ENCODE measurements at places on chromosomes 6 and 20.

- peak; percentile 12 for DNase-seq
Measured at GRCh38 chr6:7909323-7910276, 988 bp downstream of the TXNDC5 start.

DNA sequence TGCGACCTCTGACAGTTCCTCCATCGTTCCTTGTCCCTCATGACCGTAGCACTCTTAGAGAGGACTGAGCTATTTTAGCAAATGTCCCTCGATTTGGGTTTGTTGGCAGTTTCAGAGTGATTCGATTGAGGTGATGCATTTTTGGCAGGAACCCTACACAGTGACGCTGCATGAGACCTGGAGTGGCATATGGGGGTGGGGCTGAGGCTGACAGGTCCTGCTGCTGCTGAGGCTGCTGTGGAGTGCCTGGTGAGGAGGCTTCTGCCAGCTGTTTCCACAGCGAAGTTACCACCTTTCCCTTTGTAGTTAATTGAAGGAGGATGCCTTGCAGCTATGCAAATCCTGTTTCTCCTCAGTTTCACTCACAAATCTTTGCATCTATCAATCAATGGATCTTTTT lies 19.8 kb downstream of the PXDC1 start:
- no peak for DNase-seq

DNA sequence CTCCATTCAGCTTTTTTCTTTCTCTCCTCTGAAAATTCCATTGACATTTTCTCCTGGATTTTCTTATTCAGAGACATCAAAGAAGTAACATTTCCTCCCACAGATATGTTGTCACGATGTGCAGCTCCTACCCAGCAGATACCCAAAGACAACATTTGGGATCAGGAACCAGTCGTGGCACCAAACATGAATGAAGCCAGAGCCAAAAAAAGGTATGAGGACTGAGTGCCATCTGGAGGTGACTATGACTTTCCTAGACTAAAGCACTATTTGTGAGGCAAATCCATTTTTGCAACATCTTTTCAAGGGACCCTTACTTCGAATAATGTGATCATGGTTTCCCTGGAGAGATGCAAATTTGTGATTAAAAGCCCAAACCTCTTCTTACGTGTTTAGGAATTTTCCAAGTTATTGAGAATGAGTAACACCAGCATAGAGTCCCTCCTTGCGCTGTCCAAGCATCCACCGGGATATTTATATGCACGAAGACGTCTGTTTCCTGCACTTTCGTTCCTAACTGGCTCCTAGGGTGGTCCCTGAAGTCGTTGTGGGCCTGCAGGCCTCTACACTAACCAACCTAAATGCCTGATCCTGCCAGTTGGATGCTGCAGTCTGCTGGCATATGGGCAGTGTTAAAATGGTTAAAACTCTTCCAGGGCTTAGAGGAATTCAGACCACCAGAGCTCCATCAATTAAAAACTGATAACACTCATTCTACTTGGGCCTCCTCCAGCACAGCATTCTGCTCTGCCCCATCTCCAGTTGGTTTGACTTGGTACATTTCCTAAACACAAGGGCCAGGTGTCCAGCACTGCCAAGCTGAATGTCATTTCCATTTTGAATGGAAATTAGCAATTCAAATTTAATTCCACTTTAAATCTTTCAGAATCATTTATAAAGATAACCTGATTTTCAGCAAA lies 256.6 kb downstream of the C6orf118 start:
- no peak for DNase-seq

DNA sequence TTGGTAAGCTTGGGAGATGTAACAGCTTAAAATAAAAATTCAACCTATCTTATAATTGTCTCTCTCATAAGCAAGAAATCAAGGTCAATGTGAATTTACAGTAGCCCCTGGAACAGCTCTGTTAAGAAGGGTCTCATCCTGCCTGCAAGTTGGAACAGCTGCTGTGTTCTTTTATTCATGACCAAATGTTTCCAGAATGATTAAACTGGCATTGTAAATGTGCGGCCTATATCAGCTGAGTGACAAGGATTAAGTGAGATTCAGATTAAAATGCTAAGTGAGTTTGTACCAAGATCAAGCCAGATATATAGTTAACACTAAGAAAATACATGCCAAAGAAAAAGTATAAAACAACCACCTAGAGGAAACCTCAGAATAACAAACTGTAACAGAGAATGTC lies 45.3 kb upstream of the NRSN1 start:
- no peak for DNase-seq

GRCh38 chr6:167984876-167985604 lies 12.4 kb upstream of the KIF25 start:
- no peak for DNase-seq

GRCh38 chr6:636488-636887 lies 20.4 kb downstream of the HUS1B start:
- no peak for DNase-seq

DNA sequence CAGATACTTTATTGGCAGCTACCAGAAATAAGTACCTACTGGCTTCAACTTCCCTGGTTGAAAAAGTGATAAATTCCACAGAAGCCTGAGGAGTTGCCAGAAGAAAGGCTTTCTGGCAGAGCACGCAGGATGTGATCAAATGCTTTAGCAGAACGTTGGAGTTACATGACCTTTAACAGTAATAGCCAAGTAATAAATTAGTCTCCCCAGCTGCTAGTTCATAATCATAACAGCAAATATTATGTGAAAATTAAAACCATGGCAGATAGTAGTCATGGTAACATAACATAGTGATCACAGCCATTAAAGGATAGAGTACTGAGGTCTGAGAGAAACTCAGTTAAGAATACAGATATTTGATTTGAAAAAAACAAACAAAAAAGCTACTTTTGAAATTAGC lies 567.7 kb downstream of the ADGRB3 start:
- no peak for DNase-seq

DNA sequence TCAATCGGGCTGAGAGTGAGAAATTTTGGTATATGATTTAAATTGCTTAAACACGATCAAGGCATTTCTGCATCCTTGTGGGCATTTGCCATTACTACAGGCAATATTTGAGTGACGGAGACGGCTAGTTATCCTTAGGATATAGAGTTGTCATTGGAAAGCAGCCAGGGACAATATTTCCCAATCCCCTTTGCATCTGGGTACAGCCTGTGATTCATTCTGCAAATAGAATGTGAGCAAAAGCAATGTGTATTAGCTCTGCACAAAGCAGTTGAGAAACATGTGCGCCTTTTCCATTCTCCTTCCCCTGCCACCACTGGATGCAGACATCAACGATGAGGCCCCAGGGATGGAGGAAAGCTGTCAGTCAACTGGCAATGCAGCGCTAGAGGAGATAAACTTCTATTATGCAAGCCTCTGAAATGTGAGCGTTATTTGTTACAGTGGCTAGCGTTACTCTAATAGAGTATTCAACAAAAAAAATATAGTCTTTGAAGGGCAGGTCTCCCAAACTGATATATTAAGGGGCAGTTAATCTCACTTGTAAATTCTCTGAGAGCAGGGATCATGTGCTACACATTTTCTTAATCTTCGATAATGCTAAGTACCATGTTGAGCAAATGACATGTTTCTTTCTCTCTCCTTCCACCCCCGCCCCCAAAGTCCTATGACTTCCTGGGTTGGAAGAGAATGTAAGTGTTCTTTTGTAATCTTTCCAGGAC lies 37.1 kb upstream of the NCOA3 start:
- DNase-seq: no peak

- DNase-seq: no peak
Measured at GRCh38 chr6:157268835-157269234, 54.5 kb downstream of the TMEM242 start.

DNA sequence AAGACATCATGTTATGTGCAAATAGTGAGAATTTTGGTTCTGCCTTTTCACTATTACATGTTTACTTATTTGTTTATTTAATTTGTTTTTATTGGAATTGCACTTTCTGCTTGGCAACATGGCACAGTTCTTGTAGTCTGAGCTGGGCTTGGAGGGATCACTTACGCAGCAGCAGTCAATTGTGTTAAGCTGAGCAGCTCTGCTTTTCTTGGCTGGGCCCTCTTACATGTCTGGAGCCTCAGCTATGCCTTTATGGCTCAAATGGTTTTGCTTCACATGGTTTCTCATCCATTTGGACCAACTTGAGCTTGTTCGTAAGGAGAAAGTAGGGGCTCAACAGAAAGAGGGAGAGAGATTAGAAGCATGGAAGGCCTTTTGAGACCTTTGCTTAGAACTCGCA lies 327.5 kb upstream of the EPHA7 start:
- no peak for DNase-seq

GRCh38 chr6:142934106-142934505 lies 10.9 kb downstream of the HIVEP2 start:
- DNase-seq: no peak

GRCh38 chr20:34541264-34541901 lies 17.1 kb upstream of the MAP1LC3A start:
- no peak for DNase-seq

GRCh38 chr6:85314586-85314985 lies 135.3 kb upstream of the NT5E start:
- DNase-seq: no peak

GRCh38 chr6:95690328-95690727 lies 113.0 kb downstream of the MANEA start:
- no peak for DNase-seq

DNA sequence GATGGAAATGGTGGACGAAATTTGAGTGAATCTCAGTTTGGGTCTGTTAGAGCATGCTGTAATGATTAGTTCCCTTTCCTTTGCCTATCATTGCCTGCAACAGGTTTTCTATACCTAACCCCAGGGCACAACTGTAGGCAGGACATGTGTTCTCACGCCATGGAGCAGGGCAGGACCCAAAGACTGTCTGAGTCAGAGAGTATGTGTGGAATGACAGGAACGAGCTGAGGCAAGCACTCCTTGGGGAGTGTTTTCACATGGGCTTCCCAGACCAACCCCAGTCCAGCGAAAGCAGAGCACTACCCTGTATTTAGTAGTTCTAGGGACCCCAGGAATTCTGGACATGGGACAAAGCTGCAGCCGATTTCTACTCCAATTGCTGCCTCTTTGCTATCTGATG lies 234.2 kb downstream of the HACE1 start:
- DNase-seq: no peak

DNA sequence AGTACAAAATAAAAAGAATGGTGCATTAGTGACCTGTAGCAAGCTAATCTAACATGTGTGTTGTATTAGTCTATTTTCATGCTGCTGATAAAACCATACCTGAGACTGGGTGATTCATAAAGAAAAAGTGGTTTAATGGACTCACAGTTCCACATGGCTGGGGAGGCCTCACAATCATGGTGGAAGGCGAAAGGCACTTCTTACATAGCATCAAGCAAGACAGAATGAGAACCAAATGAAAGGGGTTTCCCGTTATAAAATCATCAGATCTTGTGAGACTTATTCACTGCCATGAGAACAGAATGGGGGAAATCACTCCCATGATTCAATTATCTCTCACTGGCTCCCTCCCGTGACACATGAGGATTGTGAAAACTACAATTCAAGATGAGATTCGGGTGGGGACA lies 45.4 kb upstream of the AIG1 start:
- DNase-seq: no peak

GRCh38 chr6:9295644-9296043 lies 860.3 kb upstream of the SLC35B3 start:
- no peak for DNase-seq

- no peak for DNase-seq
Measured at GRCh38 chr6:53582963-53583362, 38.1 kb upstream of the GCLC start.

- DNase-seq: no peak
Measured at GRCh38 chr20:56765172-56766073, 136.3 kb downstream of the TFAP2C start.

DNA sequence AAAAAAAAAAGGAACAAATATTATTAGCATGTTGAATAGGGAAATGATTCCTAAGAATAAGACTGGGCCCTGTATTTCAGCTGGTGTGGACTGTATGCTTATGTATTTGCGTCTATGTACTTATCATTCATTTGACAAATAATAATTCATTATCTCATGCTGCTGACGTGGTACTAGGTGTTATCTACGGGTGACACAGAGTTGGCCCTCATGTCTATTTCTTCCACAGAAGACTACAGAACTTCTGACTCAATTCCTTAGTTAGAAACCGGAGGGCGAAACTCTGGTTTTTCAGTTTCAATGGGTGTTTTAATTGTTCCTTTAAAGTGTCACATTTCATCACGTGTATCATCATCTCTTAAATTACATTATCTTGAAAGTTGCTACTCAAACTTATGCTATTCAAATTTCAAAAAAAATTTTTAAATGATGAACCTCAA lies 305.9 kb downstream of the CLIC5 start:
- DNase-seq: no peak

- DNase-seq: no peak
Measured at GRCh38 chr20:58421497-58421850, 32.4 kb downstream of the VAPB start.

DNA sequence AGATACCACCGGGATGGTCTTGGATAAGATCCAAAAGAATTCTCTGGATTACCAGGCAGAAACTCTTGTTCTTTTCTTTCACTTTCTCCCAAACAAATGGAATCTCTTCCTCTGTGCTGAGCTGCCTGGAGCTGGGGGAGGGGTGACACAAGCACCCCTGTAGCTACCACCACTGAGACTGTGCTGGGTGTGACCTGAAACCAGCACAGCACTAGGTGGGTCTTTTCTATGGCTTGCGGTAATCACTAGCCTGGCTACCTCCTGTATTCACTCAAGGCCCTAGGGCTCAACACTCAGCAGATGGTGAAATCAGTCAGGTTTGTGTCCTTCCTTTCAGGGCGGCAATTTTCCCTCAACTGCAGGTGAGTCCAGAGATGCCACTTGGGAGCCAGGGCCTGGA lies 122.4 kb upstream of the CENPW start:
- DNase-seq: no peak

GRCh38 chr6:106501960-106502371 lies 127.3 kb downstream of the RTN4IP1 start:
- no peak for DNase-seq

- no peak for DNase-seq
Measured at GRCh38 chr20:37316116-37316774, 26.8 kb downstream of the MANBAL start.

DNA sequence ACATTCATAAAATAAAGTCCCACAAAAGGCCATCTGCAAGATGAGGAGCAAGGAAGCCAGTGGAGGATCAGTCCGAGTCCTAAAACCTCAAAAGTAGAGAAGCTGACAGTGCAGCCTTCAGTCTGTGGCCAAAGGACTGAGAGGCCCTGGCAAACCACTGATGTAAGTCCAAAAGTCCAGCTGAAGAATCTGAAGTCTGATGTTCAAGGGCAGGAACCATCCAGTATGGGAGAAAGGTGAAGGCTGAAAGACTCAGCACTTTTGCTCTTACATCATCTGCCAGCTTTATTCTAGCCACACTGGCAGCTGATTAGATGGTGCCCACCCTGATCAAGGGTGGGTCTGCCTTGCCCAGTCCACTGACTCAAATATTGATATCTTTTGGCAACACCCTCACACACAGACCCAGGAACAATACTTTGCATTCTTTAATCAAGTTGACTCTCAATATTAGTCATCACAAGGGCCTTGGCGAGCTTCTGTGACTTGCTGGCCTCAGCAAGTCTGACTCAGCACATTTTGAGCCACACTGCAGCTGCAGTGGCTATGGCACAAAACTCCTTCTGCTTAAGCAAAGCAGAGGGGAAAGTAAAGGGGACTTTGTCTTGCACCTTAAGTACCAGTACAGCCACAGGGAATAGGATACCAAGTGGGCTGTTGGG lies 1370.3 kb upstream of the CITED2 start:
- no peak for DNase-seq
